Stimulated activated CD8-positive, alpha-beta memory T cell treated with anti-CD3 and anti-CD28 coated beads, Interleukin-15, amount 100 ng/mL, for 4 hours (primary cell): ENCODE measurements at places on chromosomes 11 and 22.

- DNase-seq, result no peak
Observed at GRCh38 chr11:107810875-107811274, 47.7 kb downstream of the SLC35F2 start.

DNA sequence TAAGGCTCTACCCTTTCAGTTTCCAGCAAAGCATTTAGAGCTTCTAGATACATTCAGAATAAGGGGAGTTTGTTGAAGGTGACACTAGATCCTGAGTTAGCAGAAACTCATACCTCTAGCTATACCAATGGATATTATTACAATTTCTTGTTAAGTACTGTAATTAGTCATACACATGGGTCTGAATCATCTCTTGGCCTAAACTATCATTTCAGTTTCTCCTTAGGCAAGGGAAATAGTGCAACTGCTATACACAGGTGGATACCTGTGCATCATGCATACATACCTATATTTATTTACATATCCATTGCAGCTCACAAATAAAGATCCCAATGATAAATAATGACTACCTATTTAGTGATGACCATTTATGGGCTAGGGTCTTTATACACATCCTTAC, 45.1 kb upstream of the PAX6 start:
- DNase-seq, result no peak

GRCh38 chr11:131737357-131737756, 366.9 kb downstream of the NTM start:
- DNase-seq, result no peak

DNA sequence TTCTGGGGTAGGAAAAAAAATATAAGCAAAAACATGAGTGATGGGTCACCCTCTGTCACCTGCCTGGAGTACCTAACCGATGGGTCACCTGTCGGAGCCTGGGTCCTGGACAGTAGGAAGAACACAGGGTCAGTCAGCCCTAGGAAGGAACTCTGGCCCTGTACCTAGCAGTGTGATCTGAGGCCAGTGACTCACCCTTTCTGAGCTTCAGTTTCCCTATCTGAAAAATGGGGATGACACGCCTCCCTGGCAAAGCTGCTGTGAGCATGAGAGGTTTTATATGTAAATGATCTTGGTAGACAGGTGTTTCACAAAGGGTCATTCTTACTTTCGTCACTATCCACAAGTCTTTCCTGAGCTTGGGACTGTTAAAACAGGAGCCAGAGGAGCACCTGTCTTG, 182.0 kb downstream of the ST3GAL4 start:
- DNase-seq, result no peak

DNA sequence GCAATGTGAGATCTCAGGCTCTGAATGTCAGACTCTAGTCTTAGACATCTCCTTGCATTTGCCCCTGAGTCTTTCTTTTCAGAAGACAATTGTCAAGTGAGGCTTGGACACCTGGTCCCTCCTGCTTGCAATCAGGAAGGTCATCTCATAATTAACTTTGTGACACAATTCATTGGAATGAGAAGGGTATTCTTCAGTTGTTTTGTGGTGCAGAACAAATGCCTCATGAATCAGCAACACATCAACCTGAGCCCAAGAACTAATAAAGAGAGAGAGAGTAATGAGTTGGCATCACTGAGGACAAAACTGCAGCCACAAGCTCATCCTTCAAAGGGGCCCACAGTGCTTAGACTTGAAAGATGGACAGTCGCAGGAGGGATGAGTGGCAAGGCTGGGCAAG, 375.8 kb downstream of the INSC start:
- DNase-seq, result no peak
